Hematopoietic multipotent progenitor cell treated with erythropoietin and hydrocortisone succinate and interleukin-3 and kit ligand, for 4 days (in vitro differentiated cells): ENCODE measurements at places on chromosomes 11 and 22.
A peak's percentile ranks its signal among the peaks of the same experiment; 100 is the strongest.

DNA sequence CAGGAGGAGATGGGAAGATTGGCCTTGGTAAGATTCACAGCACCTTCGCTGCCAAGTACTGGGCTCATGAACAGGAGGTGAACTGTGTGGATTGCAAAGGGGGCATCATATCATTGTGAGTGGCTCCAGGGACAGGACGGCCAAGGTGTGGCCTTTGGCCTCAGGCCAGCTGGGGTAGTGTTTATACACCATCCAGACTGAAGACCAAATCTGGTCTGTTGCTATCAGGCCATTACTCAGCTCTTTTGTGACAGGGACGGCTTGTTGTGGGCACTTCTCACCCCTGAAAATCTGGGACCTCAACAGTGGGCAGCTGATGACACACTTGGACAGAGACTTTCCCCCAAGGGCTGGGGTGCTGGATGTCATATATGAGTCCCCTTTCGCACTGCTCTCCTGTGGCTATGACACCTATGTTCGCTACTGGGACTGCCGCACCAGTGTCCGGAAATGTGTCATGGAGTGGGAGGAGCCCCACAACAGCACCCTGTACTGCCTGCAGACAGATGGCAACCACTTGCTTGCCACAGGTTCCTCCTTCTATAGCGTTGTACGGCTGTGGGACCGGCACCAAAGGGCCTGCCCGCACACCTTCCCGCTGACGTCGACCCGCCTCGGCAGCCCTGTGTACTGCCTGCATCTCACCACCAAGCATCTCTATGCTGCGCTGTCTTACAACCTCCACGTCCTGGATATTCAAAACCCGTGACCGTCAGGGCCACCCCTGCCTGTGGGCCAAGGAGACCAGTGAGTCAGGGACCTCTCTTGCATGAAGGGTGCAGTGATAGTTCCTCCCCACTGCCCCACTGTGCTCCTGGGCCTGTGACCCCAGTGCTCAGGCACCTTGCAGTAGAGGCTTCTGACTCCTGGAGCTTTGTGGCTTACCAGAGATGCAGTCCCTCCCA, 83.6 kb downstream of the BCR start:
- peak; percentile 36 for DNase-seq

DNA sequence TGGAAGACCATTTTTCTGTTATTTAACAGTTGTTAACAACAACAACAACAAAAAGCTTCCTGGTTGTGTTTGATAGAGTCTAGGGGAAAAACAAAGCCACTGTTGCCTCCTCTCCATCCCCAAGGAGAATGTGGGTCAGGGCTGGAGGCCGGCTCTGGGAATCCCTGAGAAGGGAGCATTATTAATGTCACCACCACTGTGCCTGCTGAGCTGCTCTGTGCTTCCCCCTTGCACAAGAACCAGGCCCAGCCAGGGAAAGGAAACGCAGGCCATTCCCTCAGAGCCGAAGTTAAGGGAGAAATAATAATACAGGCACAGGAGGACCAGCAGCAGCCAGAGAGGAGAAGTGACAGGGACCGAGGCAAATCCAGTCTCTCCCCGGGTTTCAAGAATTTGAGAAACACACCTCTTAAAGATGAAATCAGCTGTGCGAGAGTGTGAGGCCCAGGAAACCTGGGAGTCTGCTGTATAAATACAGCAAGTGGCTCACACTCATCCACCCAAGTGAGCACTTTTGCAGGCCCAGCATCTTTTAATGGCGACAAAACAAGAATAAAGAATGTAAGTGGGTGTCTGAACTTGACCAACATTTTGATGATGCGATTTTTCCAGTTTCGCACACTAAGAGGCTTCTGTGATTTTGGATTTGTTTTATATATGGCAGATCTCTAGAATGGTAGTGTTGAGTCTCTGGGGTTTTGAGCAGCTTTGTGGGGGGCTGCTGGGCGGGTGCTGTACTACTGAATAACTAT, 539.2 kb downstream of the NTM start:
- DNase-seq = no peak

GRCh38 chr11:117837070-117837776, 12.7 kb upstream of the FXYD2 start:
- DNase-seq = no peak

DNA sequence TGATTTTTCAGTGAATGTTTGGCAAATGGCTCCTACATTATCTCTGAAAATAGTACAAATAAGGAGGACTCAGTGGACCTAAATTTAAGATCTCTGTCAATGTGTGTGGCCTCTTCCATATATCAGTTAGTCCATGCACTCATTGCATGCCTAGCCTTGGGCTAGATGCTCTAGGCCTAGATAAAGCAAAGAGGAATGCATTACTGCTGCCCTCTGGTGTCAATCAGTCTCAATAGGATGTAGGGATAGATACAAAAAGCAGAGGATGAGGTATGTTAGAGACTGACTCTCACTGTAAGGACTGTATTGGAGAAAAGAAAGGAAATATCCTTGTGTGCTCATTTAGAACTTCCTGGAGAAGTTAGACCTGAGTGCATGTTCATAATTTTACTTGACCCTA, 42.0 kb downstream of the MS4A2 start:
- DNase-seq = peak; percentile 91

DNA sequence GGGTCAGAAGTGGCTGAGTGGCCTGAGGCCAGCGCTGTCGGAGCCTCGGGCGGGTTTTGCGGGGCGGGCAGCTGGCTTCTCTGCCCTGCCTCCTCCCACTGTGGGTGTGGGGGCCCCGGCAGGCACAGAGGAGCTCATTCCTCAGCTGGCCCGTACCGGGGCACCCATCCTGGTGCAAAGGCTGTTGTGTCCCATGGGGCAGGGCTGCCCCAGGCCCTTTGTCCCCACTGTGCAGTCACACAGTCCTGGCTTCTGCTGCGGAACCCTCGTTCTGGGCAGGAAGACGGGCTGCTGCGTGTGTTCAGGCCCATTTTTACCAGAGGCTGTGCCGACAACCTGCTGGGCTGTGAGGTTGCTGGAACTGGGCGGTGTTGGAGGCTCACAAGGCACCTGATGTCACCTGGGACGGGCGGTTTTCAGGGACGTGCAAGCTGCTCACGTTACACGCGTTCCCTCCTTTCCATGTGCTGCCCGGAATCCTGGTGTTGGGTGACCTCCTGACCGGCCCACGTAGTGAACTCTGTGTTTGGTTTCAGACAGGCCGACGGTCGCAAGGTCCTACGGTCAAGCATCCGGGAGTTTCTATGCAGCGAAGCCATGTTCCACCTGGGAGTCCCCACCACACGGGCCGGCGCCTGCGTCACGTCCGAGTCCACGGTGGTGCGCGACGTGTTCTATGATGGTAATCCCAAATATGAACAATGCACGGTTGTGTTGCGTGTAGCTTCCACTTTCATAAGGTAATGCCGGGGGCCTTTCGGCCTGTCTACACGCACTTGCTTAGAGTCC, 5.2 kb downstream of the SELENOO start:
- no peak for DNase-seq

DNA sequence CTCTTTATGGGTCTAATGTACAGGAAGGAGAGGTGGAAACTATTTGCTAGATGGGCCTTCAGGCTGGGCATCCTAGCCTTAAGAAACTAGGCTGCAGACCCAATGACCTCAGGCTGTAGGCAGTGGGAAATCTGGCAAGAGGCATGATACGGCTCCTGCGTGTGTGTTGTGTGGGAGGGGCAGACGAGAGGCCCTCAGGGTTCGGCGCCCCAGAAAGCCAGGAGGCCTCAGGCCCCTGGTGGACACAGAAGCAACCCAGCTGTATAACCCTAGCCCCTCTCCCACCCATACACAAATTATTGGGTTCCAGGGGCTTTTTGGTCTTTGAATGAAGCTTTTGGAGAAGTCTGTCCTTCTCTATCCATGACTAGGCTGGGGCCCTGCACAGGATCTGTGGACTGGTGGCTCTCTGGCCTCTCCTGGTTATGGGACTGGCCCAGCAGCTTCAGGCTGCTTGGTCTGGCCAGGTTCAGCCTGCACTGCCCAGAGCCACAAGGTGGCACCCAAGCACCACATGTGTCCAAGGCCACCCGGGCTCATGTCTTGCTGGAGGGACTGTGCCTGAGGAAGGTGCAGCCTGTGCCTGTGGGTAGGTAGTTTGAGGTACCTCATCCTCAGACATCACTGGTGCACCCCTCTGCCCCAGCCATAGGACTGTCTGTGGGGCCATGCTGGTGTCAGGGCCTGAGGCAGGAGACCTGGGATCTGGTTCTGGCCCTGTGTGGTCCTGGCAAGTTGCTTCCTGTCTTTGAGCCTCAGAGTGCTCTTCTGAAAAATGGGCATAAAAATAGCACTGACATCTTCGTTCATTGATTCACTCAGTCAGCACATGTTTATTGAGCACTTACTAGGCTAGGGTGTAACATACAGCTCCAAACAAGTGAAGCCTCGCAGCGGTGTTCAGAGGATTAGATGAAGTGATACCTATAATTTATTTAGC, 87.5 kb downstream of the RRM1 start:
- peak; percentile 89 for DNase-seq

DNA sequence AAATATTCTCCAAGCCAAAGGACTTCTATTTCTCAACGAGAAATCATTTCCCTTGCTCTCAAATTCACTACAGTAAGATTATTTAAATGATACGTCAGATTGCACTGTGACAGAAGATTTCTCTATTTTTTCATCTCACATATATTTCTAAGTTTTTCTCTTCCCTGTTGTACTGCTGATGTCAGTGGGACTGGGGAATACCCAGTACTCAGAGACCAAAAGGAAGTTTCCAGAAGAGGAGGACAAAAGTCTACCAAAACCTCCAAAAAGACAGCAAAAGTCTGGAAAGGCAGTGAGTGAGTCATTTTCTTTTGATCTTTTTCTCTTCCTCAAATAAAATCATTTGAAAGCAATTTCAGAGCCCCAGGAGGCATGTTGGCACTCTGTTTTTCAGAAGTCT, 149.8 kb upstream of the PITPNB start:
- no peak for DNase-seq

- peak; percentile 55 for DNase-seq
Measured at GRCh38 chr11:64619811-64620380, 28.9 kb downstream of the SLC22A12 start.

GRCh38 chr11:85809863-85810262, 1.1 kb downstream of the SYTL2 start:
- DNase-seq = peak; percentile 66

- peak; percentile 85 for DNase-seq
Measured at GRCh38 chr22:36332623-36333332, 55.0 kb downstream of the MYH9 start.

- DNase-seq = no peak
Measured at GRCh38 chr22:38078046-38078840, 5.7 kb downstream of the SLC16A8 start.

- DNase-seq = no peak
Measured at GRCh38 chr22:44275631-44275995, 37.1 kb downstream of the SHISAL1 start.

GRCh38 chr11:66338276-66339161, 2.3 kb upstream of the RIN1 start:
- no peak for DNase-seq

- no peak for DNase-seq
Measured at GRCh38 chr11:9607511-9607899, 34.0 kb downstream of the WEE1 start.

DNA sequence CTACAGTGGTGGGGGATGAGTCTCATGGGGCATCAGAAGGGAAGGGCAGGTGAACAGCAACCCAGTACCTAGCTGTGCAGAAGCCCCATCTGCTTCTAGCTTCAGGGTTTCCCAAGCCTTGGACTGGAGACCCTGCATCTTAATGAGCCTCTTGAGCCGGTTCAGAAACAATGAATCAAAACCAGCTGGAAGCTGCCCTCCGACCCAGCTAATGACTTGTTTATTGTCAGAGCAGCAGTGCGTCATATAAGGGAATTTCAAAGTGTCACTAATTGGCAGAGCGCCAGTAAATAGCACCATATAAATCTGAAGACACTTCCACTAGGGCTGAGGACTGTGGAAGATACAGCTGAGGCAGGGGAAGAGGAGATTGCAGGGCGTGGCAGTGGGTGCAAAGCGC, 57.5 kb downstream of the RPUSD4 start:
- DNase-seq = no peak

- peak; percentile 95 for DNase-seq
Measured at GRCh38 chr11:95652002-95652472, 137.5 kb downstream of the FAM76B start.

DNA sequence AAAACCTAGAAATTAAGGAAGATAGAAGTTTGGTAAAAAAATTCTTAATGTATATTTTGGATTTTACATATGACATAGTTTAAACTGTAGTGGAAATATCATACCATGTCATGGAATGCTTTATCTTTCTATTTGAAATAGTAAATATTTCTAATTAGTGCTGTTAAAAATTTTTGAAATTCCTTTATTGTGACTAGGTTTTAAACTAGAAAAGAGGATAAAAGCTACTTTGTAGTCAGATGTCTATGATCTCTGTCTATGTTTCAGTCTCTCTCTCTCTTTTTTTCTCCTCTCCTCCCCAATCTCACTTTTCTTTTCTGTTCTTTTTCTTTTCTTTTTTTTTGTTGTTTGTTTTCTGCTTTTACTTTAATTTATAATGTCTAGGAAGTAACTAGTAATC, 226.2 kb downstream of the TMEM135 start:
- DNase-seq = no peak

DNA sequence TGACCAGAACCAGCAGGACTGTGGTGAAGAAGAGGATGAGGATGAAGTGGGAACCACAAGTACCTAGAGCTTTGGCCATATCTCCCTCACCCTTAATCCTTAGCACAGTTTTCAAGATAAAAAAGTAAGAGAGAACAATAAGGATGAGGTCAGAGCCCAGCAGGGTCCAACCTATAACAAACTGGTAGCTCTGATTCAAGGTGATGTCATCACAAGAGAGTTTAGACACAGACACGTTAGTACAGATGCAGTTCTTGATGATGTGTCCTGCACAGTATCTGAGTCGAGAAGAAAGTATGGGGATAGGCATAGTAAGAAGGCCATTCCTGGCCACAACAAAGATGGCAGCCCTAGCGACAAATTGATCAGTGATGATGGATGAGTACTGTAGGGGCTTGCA, 586 bp downstream of the OR56A5 start:
- DNase-seq = no peak

DNA sequence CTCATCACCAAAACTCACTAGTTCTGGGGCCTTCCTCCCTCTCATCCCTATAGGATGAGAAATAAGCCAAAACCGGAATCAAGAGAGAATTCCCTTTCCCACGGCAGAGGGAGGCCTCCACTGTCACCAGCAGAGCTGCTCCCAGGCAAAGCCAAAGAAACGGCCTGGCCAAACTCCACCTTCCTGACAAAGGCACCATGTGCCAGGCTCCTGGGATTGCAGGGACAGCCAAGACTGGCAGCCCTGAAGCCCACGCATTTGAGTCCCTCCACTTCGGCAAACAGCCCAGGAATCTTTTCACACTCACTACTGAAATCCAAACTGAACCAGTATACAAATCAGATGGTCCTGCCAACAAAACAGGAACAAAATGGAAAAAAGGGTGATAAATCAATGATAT, 6.1 kb downstream of the SMCO4 start:
- no peak for DNase-seq

GRCh38 chr11:27055065-27055682, 14.6 kb downstream of the BBOX1 start:
- no peak for DNase-seq

DNA sequence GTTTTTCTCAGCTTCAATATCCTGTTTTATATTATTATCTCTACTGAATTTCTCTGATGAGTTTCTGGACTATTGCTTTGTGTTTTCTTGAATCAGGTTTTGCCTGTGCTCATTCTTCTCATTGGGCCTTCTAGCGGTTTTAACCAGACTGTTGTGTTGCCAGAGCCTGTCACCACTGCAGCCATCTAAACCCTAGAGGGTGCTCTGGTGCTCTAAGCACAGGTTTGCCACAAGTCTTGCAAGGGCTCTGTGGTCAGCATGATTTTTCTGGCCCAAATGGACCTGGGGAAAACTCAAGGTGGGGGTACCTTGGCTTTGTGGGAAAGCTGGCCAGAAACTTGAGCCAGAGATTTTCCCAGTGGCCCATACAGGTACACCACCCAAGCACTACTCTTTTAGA, 52.4 kb upstream of the TYR start:
- DNase-seq = no peak

- DNase-seq = no peak
Measured at GRCh38 chr22:29311464-29312217, 3.9 kb downstream of the RASL10A start.
